ENCODE measurements at places on chromosomes 3 and 15.
A peak's percentile ranks its signal among the peaks of the same experiment; 100 is the strongest.

DNA sequence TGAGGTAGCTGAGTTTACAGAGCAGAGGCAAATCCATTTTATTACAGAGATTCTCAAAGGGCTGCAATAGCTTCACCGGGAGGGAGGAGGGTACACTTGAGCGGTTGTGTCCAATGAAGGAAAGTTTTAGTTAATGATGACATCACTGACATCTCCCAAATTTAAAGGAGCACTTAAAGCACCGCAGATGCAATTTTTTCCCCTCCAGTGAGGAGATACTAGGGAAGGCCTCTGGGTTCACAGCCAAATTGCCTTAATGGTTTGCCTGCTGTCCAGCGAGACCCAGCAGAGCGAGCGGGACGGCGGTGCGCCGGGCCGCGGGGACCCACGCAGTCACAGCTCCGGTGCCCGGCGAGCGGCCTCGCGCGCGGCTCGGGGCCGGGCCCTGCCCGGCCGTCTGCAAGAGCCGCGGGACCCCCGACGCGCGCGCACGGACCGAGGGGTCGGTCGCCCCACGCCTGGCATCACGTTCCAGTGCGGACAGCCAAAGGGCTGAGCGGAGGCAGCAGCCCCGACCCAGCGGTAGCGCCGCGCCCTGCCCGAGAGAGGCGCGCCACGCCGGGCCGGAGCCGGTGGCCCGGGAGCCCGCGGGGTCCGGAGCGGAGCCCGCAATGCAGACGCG is 160.5 kb upstream of the CHRNA7 start:
- DNase-seq: no peak

GRCh38 chr3:146277953-146278631 is 27.2 kb upstream of the PLSCR4 start:
- no peak for DNase-seq

GRCh38 chr3:129560269-129560787 is 17.4 kb downstream of the H1-8 start:
- DNase-seq: no peak

DNA sequence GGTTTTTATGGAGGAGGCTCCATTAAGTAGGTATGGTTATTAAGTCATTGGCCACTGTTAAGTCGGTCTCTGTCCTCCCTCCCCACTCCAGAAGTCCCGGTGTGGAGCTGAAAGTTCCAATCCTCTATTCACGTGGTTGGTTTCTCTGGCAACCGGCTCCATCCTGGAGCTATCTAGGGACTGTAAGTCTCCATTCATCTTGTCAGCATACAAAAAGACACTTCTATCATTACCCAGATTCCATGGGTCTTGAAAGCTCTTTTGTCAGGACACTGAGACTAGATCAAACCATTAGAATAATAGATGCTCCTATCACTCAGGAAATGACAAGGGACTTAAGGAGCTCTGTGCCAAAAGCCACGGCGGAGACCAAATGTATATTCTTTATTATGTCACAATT is 110.3 kb downstream of the PIK3CB start:
- DNase-seq: no peak

GRCh38 chr3:37856381-37856780 is 5.3 kb upstream of the CTDSPL start:
- no peak for DNase-seq

- DNase-seq: no peak
Observed at GRCh38 chr15:60572541-60573421, 93.8 kb upstream of the ICE2 start.

DNA sequence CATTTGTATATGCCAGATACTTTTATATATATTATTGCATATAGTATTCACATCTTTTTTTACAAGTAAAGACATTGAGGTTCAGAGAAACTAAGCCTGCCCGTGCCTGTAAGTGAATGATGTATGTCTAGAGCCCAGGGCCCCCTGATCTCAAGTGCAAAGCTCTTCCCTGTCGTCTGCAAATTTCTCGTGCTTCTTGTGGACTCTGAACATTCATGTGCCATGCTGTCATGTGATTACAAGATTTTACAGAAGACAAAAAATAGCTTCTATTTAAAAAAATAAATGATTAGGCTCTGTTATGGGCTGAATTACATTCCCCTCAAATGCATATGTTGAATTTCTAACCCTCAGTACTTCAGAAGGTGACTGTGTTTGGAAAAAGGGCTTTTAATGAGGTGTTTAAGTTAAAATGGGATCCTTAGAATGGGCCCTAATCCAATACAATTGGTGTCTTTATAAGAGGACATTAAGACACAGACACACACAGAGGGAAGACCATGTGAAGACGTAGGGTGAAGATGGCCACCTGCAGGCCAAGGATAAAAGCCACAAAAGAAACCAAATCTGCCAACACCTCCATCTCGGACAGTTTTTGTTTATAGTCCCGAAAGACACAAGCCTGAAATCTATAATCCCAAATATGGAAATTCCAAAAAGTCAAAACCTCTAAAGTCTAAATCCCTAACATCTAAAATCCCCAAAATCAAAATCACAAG is 3.9 kb upstream of the MASP1 start:
- DNase-seq: no peak

DNA sequence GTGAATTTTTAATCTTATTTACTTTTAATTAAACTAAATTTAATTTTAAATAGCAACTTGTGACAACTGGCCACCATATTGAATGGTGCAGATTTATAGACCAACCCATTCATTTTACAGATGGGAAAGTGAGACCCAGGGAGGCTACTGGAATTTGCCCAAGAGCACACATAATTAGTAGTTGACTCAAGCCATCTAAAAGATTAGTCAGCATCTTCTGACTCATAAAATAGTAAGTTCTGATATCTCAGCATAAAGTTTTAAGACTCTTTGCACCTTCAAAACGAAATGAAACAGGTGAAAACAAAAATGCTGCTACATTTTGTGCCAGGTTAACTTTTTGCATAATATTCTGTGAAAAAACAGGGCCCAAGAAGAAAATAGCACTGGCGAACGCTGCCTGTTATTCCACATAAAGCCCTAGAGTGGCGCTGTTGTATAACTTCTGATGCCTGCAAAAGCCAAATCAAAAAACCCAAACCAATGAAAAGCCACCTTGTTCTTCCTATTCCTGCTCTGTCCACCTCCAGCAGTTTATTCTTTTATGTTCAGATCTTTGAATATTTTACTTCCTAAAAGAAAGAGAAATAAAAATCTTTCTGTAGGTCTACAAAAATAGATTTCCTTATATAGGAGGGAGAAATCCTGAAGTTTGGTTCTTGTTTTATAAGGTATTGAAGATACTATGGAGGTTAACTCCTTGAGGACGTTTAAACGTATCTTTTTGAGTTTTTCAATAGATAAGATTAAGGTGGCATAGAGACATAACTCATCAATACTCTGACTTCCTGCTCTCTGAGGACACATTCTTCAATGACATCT is 62.8 kb downstream of the OTOL1 start:
- no peak for DNase-seq

DNA sequence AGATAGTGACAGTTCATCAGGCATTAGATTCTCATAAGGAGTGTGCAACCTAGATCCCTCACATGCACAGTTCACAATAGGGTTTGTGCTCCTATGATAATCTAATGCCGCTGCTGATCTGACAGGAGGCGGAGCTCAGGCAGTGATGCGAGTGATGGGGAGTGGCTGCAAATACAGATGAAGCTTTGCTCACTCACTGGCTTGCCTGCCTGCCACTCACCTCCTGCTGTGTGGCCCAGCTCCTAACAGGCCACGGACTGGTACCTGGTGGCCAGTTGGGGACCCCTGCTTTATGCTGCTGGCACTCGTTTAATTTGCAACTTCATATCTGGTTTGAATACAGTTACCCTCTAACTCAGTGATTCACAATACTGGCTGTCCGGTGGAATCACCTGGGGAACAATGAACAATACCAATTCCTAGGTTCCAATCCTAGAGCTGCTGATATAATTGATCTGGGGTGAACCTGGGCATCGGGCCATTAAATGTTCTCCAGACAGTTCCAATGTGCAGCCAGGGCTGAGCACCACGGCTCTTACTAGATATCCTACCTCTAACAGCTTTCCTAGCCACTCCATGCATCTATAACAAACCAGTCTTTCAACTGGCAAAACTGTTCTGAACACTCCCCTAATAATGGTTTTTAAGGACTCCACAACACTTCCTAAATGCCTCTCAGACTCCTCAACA is 131.4 kb downstream of the ATP1B3 start:
- DNase-seq: no peak

GRCh38 chr15:79372428-79372827 is 59.7 kb upstream of the MINAR1 start:
- DNase-seq: no peak

GRCh38 chr3:87198774-87199173 is 28.3 kb upstream of the CHMP2B start:
- no peak for DNase-seq

DNA sequence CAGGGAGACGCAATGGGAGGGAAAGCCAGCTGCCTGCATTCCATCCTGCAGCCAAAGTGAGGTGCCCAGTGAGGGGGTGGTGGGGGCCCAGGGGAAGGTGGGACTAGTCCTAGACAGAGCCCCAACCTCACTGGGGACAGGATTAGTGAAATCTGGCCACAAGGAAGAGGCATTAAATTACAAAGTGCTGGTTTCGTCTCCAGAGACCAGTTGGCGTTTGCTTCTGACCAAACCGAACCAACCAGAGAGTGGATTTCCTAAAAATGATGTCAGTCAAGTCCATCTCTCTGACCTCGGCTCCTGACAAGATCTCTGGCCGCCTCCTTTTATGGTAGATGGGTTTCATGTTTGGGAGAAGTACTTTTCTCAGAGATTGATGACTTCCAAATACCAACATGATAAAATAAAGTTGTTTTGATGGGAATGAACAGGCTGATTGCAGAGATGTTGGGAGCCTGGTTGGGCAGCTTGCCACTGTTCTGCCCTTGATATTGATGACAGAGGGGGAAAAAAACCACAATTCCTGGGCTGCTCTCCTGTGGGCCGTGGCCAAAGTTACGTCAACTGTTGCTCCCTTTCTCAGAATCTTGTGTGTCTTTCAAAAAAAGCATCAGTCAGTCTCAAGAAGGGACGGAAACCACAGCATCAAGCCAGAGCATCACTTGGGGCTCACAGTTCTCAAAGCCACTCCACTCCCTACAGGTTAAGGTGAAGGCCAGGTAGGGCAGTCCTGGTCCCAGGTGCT is 24.6 kb downstream of the ITGA11 start:
- DNase-seq: no peak

GRCh38 chr3:69781593-69781992 is 42.3 kb downstream of the MITF start:
- no peak for DNase-seq

GRCh38 chr15:69976366-69976994 is 121.2 kb downstream of the TLE3 start:
- peak; percentile 36 for DNase-seq

DNA sequence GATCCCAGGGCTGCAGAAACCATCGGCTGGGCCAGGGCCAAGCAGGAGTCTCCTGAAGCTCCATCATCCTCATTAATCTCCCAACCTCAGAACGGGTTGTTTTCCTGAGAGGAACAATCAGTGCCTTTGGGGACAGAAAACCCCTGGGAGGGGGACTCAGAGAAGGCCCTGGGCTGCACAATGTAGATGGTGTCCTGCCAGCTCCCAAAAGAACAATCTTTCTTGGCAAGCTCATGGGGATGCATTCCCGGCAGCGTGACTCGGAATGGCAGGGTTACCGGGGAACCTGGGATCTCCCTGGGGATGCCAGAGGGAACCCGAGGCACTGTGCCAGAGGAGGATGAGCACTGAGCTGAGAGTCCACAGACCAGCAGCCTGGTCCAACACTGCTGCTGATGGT is 72.1 kb upstream of the ATP2B2 start:
- no peak for DNase-seq

DNA sequence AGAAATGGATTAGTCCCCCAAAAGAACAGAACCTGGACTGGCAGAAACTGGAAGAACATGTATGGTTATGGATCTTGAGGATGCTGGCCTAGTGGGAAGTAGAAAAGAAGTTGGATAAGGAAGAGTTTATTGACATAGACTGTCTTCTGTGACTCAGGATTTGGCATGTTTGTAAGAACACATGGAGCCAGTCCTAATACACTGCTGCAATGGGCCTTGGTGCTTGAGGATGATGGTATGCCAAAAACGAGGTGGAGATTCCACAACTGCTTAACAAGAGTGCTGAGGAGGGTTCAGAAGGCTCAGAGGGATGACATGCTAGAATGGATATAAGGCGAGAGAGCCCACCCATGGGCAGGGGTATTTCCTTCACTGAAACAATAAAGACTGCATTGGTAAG is 22.4 kb downstream of the LZTFL1 start:
- DNase-seq: no peak

GRCh38 chr3:9137676-9138075 is 111.8 kb downstream of the SRGAP3 start:
- no peak for DNase-seq

GRCh38 chr3:51998774-51999173 is 3.1 kb upstream of the RPL29 start:
- no peak for DNase-seq
